Trophoblast cell (in vitro differentiated cells and primary cell): ENCODE measurements at places on chromosomes 3 and 15.
A peak's percentile ranks its signal among the peaks of the same experiment; 100 is the strongest.

GRCh38 chr3:175149675-175150074, 290.5 kb downstream of the NAALADL2 start:
- DNase-seq = peak; percentile 96

- peak; percentile 57 for DNase-seq
Observed at GRCh38 chr15:25670025-25670554, 193.0 kb downstream of the ATP10A start.

DNA sequence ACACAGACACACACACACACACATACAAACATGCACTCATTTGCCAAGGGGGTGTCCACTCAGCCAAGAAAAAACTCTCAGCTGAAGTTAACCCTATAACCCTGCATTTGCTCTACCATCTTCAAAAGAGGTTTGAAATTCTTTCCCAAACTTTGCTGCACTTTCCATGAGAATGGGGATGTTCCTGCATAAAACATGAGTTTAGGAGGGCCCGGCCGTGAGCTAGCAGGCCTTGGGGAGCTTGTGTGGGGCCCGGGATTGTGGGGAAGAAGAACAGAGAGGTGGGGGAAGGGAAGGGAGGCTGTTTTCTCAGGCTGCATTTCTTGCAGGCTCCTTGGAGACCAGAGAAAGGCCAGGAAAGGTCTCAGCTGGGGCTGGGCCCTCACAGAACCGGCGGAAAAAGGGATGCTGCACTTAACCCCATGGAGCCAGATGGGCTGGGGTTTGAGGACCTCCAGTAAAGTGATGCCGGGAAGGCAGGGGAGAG, 40.8 kb downstream of the SEMA5B start:
- no peak for DNase-seq

- DNase-seq = no peak
Observed at GRCh38 chr3:193821151-193821668, 228.2 kb downstream of the OPA1 start.

- DNase-seq = no peak
Observed at GRCh38 chr3:117017135-117017894, 307.7 kb downstream of the TUSC7 start.

GRCh38 chr15:67972377-67972776, 81.7 kb upstream of the PIAS1 start:
- no peak for DNase-seq

- no peak for DNase-seq
Observed at GRCh38 chr3:194577986-194578905, 55.0 kb downstream of the TMEM44 start.

GRCh38 chr3:49807431-49808114, 4.5 kb downstream of the INKA1 start:
- DNase-seq = no peak

- DNase-seq = no peak
Observed at GRCh38 chr3:160675566-160676124, 1.3 kb upstream of the ARL14 start.

- no peak for DNase-seq
Observed at GRCh38 chr15:84606653-84607120, 5.9 kb downstream of the ZSCAN2 start.

GRCh38 chr3:188067932-188068331, 86.0 kb upstream of the LPP start:
- no peak for DNase-seq

GRCh38 chr15:88400591-88401250, 66.5 kb downstream of the MRPL46 start:
- DNase-seq = no peak

DNA sequence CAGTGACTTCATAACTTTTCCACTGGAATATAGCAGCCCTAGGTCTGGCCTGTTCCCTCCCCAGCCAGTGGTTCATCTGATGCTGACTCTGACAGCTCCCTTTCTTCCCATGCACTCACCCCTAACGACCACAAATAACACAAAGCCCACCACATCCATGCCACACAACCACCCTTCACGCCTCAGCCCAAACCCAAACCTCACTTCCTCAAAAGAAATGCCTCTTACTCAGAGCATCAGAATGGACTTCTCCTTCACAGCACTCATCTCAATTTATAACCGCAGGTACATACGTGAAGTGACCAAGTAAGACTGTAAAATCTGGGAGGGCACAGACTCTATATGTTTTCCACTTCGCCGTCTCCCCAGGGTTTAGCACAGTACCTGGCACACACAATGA, 1.1 kb downstream of the RBSN start:
- peak; percentile 16 for DNase-seq

GRCh38 chr3:5255404-5256344, 68.2 kb downstream of the EDEM1 start:
- DNase-seq = no peak

DNA sequence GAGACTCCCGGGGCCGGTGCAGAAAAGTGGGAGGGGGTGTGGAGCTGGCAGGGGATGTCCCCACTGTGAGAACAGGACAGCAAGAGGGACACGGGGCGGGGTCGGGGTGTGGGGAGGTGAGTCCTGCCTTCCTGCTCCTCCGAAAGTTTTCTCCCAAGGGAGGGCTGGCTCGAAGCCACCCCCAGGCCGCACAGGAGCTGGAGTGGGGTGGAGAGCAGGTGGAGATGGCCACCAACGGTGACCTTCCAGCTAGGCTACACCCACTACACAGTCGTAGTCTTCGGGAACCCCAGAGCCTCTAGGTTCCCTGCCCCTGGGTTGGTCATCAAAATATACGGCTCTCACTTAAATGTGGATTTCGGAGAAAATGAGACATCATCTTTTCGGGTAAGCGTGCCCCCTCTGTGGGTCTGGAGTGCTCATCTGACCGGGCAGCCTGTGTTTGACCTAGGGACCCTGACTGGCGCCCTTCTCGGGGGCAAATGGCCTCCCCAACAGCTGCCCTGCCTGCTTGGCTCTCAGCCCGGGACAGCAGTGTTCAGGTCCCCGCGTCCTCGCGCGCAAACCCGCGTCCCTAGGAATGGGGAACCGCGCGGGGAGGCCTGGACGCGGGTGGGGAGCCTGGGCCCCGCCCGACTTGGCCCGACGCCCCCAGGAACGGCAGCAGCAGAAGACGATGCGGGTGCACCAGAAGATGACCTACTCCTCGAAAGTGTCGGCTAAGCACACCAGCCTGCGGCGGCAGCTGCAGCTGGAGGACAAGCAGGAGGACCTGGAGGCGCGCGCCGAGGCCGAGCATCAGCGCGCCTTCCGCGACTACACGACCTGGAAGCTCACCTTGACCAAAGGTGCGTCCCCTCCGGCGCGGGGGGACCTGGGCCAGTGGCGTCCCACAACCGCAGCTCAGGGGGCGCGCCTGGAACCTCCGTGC, 21.2 kb downstream of the CFAP100 start:
- DNase-seq = no peak

DNA sequence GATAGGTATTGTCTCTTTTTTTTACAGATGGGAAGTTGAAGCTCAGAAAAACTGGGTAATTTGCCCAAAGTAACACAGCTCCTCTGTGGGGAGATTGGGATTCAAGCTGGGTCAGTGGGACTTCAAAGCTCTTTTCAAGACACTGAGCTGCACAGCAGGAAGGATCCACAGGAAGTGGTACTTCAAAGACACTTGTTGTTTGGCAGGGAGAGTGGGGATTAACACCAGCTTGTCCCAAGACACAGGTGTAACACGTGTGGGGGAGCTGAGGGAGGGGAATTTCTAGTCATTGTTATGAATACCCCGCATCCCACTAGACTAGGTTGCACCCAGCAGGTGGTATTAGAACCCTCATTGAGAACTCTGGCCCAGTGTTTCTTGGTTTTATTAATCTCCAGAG, 116.0 kb downstream of the FOXB1 start:
- no peak for DNase-seq

- no peak for DNase-seq
Observed at GRCh38 chr15:96416218-96416933, 85.9 kb downstream of the NR2F2 start.

DNA sequence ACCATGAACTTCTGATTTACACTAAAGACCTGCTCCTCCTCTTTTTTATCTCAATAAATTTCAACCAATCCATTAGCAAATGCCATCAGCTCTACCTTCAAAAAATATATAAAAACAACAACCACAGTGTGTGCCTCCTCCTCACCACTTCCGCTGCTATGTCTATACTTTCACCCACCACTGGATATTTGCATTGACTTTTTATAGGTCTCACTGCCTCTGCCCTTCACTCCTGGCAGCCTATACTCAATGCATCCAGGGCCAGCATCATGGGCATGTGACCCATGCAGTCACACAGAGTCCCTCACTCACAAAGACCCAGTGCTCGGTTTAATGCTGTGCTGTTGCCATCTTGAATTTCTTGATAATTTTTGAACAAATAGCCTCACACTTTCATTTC, 53.5 kb upstream of the CCDC54 start:
- no peak for DNase-seq

- no peak for DNase-seq
Observed at GRCh38 chr3:55899887-55900286, 412.8 kb upstream of the WNT5A start.

- DNase-seq = no peak
Observed at GRCh38 chr3:43309372-43310305, 23.3 kb downstream of the SNRK start.

- peak; percentile 70 for DNase-seq
Observed at GRCh38 chr3:132183811-132184210, 133.4 kb upstream of the ACP3 start.

- peak; percentile 69 for DNase-seq
Observed at GRCh38 chr3:42118762-42119361, 27.7 kb downstream of the TRAK1 start.

DNA sequence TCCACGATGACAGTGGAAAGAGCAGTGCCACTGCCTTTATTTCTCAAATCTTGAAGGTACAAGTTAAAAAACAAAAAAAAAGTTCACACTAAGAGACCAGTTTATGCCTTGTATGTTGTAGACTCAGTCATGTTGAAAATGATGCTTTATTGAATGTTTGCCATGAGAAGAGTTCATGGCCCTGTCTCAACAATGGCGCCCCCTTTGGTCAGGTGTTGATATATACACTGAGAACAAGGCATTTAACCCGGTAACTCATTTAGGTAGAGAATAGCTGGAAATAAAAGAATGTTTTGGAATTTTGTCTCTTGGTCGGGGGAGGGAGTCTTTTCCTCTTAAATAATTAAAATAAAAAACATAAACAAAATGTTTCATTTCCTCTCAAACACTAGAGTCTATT, 145.6 kb upstream of the SLC2A2 start:
- no peak for DNase-seq

- DNase-seq = no peak
Observed at GRCh38 chr15:23385886-23386430, 31.4 kb downstream of the GOLGA8S start.

- DNase-seq = no peak
Observed at GRCh38 chr3:197117114-197117513, 87.5 kb upstream of the MELTF start.

GRCh38 chr3:151093905-151094304, 8.4 kb downstream of the MED12L start:
- no peak for DNase-seq

- no peak for DNase-seq
Observed at GRCh38 chr3:129004639-129005295, 3.7 kb downstream of the EFCC1 start.

GRCh38 chr15:91255670-91256192, 155.7 kb downstream of the SV2B start:
- no peak for DNase-seq

DNA sequence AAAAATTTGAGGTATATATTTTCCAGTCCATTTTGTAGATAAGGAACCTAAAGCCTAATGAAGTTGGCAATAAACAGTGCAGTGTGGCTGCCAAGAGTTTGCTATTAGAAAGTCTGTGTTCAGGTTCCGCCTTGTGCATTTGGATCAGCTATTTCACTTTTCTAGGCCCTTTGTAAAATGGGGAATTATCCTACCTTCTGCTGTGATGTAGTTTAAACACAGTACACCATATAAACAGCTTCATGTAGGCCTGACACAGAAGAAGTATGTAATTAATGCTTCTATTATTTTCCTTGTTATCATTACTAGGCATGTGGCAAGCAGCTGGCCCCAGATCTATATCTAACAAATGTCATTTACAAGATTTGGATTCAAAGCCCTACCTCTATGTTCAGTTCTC, 456.3 kb downstream of the GABRG3 start:
- no peak for DNase-seq
